CD14-positive monocyte (primary cell): ENCODE measurements at places on chromosomes 4 and X. TPM values are rescaled to one million over a fixed set of nuclear protein-coding genes. Genes with fewer than 3 reads are reported as not detected.
A peak's percentile ranks its signal among the peaks of the same experiment; 100 is the strongest.

DNA sequence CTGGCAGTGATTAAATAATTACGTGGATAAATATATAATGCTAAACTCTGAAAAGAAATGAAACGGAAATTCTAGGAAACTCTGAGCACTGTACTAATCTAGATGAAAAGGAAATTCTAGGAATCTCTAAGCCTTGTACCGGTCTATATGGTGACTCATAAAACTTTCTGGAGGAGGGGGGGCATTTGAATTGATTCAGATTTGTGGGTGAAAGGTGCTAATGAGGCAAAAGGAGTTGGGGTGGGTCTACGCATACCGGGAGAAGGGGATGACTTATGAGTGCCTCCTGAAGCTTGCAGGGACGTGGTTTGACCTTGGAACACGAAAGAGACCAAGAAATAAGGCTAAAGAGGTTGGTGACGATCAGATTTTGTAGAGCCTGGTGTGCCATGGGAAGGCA lies 151.7 kb upstream of the CASK start:
- no peak overlapping the region for H3K27ac ChIP-seq
- H3K4me3 ChIP-seq: no peak overlapping the region
- no peak for DNase-seq

DNA sequence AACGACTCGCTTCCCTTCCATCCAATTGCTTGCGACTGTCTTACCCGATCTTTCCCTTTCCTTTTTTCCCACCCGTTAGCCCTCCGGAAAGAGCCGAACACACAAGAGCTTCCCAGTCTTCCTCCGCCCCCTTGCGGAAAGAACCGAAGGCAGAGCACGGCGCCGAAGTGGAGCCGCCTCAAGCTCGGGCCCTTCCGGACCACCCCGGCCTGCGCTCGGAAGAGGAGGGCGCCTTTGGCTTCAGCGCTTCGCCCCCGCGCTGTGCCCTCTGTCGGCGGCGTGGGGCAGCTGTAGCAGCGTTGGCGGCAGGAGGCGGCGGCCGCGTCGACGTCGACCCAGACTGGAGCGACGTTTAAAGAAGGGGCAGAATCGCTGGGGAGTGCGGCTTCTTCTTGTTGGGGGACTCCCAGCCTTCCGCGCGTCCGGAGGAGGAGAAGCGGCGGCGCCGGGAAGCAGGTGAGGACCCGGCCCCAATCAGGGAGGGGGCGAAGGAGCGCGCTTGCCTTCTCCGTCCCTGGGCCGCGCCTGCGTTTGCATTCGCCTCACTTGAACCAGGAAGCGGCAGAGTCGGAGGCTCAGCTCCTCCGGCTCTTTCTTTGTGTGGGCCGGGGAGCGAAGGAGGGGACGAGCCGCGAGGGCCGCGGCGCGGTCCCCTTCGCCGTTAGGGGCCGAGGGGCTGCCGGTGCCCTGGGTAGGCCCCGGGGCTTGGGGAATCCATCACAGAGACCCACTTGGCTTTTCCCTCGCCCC lies at the start of gene ZBTB33:
TSS of gene ZBTB33 (plus strand) at position 291 of the 750 bp plus-strand sequence. CDS start 2,604 bp downstream, outside the sequence.
- peak within 1 kb of the TSS; percentile 76 for H3K4me3 ChIP-seq

- H3K4me1 ChIP-seq: no peaks in the 10 kb centered on the region
- H3K4me3 ChIP-seq: no peak overlapping the region
- H3K27ac ChIP-seq: no peak overlapping the region
- H3K27me3 ChIP-seq: peaks cover 38% of the 10 kb centered on the region
- no peaks in the 10 kb centered on the region for H3K36me3 ChIP-seq
These were observed 4.2 kb downstream of the TLL1 start for GRCh38 chr4:165877286-165877685.

DNA sequence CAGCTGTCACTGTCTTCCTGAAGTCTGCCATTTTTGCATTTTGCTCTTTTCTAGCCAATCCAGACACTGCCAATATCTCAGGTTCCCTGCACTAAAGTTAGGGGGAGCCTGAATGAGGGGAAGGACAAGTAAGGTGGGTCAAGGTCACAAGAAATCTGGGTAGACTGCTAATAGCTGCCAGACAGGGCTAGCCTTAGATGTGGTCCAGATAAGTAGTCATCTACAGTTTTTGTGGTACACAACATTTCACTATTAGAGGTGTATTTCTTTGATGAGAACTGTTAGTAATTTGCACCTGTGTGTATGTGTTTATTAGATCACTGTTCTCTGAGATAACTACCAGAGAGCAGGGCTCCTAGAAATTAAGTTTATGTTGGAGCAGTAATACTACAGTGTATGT lies 9.4 kb downstream of the LHFPL1 start:
- no peak for DNase-seq
- no peak overlapping the region for H3K4me3 ChIP-seq
- peaks cover 17% of the 10 kb centered on the region for H3K4me1 ChIP-seq
- H3K27ac ChIP-seq: no peak overlapping the region
- H3K36me3 ChIP-seq: no peaks in the 10 kb centered on the region
- no peaks in the 10 kb centered on the region for H3K27me3 ChIP-seq

- H3K36me3 ChIP-seq: no peaks in the 10 kb centered on the region
- no peak for DNase-seq
- H3K27ac ChIP-seq: no peak overlapping the region
- no peak overlapping the region for H3K4me3 ChIP-seq
These were observed 5.0 kb downstream of the CXXC4 start for GRCh38 chr4:104489731-104490095.

PHEX gene
- not detected for polyA plus RNA-seq

HMGB3 gene
- 3.0 TPM for polyA plus RNA-seq
